Activated CD8-positive, alpha-beta memory T cell treated with anti-CD3 and anti-CD28 coated beads for 4 hours (primary cell): ENCODE measurements at places on chromosomes 1 and 21.

- no peak for DNase-seq
Observed at GRCh38 chr1:7247791-7248548, 462.7 kb downstream of the CAMTA1 start.

GRCh38 chr1:206563367-206564207 is 48.7 kb downstream of the EIF2D start:
- DNase-seq: no peak

DNA sequence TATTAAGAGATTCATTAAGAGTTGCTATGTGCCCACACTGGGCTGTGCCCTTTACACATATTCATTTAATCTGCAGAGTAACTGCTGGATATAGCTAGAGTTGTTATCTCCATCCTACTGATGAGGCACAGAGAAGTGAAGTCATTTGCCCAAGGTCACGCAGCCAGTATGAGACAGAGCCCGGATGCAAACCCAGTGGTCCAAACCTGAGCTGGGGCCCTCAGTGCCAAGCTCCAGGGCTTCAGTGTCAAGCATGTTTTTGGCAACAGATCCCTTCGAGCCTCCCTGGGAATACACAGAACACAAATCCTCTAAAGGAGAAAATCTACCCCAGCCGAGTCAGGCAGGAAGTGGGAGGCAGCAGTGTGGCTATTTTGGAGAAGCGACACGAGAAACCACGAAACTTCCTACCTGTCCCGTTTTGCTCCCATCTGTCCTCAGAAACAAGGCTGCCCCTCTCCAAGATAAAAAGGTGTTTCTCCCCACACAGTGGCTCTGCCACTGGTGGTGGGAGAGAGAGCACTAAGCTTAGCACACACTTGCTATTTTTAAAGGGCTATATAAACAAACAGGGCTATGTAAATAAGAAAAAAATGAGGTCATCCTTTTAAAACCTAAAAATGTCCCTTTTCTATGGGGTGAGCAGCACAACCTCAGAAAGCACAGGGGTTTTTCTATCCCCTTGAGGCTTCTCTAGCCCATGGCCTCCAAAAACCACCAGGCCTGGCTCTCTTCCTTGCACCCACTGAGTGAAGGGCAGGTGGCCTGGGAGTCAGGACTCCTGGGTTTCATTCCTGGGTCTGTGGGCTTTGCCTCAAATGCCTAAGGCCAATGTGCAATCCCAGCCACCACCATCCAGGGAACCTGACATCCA is 138.6 kb upstream of the EDN2 start:
- no peak for DNase-seq

DNA sequence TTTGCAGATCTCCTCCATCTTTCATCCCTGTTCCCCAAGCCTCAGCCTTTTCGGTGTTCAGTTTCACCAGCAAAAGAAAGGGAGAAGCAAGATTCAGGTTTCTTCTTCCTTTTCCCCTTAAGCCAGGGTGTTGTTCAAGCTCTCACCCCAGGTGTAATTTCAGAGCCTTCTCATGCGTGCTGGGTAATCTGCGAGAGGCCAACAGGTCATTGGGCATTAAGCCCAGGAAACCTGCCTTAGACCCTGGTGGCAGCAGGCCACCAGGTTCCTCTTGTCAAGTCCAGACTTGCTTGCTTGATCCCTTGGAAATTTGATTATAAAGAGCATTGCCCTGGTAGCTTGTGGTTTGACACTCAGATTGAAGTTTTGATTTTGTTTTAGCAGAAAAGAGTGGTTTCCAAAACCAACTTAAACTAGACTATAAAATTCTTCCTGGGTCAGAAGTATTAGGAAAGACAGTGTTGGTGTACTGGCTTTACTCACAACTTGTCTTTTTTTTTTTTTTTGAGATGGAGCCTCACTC is 6.9 kb downstream of the AKR1A1 start:
- no peak for DNase-seq

- DNase-seq: no peak
Observed at GRCh38 chr1:225329041-225329440, 98.8 kb downstream of the LBR start.

DNA sequence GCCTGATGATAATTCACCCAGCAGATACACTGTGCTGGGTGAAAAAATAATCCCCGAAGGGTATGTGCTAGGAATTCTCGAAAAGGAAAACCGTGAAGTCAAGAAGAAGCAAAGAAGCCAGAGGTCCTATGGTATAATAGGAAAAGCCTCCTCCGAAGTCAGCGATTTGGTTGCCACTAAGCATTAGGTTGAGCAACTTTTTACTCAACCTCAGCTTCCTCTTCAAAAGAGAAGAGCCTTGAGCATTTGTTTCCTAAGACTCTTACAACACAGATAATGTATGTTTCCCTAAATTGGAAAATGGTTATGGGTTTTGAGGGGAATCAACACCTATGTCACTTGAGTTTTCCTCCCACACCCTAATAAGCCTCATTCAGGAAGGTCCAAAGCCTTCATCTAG is 21.3 kb upstream of the MNDA start:
- no peak for DNase-seq

- DNase-seq: no peak
Observed at GRCh38 chr1:162264108-162264507, 112.5 kb downstream of the SPATA46 start.

GRCh38 chr1:151312411-151312810 is 14.8 kb downstream of the PI4KB start:
- no peak for DNase-seq

DNA sequence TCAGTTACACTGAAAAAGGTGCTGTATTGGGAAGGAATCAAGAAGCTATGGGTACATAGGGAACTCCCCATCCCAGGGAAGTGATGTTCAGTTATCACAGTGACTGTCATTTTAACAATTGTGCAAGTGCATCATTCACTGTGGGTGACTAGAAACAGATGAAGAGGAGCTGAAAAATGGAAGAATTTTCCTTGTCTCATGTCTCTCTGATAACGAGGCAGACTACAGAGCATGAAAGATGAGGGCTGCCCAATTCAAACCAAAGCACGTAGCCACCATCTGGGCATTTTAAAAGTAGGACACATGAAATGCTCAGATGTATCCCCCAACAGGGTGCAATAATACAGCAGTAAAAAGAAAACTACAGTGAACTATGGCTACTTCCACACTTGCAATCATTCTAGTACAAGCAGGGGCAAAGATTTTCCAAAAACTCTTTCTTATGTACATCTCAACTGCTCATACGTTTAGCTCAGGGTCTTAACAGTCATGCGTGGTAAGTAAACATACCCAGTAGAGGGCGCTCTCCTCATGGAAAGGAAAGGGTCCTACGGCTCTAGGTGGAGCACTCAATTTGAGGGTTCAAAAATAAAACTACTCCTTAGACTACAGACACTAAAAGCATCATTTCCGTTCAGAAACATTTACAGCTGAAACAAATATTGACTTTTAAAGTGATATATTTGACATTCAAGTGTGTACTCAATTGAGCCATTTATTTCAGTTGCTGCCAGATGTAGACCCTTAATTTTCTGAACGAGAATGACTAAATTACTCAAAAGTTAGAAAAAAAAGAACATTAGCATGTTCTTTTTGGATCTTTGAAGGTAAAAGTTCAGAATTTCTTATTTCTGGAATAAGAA is 143.2 kb downstream of the KCTD3 start:
- no peak for DNase-seq

DNA sequence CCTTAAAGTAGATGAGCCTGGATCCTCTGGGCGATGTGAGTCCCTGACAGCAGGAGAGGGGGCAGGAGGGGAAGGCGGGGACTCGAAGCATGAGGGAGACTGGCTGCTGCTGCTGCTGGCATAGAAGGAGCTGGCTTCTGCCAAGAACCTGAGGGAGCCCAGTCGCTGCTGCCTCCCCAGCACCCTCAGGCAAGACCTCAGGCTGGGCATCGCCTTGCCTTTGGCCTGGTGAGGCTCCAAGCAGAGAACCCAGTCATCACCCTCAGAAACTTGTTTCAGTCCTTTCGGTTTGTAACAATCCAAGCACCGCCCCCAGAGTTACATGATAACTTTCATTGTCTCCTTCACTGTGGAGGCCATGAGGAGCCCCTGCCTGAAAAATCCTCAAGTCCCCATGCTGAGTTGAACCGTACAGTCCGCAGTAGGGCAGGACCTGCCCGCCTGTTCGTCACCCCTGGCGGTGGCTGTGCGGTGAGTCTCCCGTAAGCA is 38.8 kb downstream of the POFUT2 start:
- no peak for DNase-seq

- no peak for DNase-seq
Observed at GRCh38 chr1:192555399-192555798, 20.2 kb upstream of the RGS1 start.

GRCh38 chr1:29597861-29598260 is 361.5 kb downstream of the PTPRU start:
- no peak for DNase-seq

- DNase-seq: peak; percentile 73
Observed at GRCh38 chr1:228464487-228464983, 22.6 kb upstream of the RNF187 start.

- DNase-seq: no peak
Observed at GRCh38 chr21:29231756-29232529, 66.8 kb upstream of the BACH1 start.

DNA sequence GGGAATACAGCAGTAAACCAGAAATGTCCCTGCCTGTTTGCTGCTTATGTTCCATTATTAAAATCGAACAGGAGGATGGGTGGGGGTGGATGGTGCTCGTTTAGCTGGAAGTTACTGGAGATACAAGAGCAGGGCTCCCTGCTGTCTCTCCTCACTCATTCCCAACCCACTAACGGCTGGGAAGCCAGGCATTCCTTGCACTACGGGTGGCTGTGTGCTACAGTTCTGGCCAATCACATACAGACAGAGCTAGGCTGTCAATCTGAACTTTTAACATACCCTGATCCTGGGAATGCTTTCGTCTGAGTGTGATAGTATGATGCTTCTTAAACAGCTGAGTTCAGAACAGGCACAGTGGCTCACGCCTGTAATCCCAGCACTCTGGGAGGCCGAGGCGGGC is 7.0 kb downstream of the SIPA1L2 start:
- no peak for DNase-seq

GRCh38 chr1:158286487-158286886 is 3.2 kb upstream of the CD1C start:
- DNase-seq: no peak

DNA sequence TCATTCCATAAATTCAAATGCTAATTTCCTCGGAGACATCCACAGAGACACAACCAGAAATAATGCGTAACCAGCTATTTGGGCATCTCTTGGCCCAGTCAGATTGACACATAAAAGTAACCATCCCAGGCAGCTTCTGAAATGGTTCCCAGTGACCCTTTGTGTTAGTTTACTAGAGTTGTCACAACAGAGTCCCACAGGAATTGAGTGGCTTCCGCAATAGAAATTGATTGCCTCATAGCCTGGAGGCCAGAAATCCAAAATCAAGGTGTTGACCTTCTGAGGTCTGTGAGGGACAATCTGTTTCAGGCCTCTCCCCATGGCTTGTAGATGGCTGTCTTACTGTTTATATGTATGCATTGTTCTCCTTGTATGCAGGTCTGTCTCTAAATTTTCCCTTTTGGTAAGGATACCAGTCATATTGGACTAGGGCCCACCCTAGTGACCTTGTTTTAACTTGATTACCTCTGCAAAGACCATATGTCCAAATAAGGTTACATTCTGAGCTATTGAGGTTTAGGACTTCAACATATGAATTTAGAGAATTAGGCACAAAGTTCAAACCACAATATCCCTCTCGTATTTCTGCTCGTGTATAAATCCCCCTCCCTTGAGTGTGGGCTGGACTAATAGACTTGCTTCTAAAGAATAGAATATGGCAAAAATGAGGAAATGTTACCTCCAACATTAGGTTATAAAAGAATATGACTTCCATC is 78.2 kb upstream of the FGGY start:
- no peak for DNase-seq

- DNase-seq: no peak
Observed at GRCh38 chr1:228008391-228009115, 1.8 kb downstream of the WNT3A start.
